ENCODE measurements at places on chromosomes 2 and 18.

- no peak for DNase-seq
Measured at GRCh38 chr18:7116001-7116730, 1.4 kb downstream of the LAMA1 start.

GRCh38 chr2:39488450-39488849 is 51.4 kb upstream of the MAP4K3 start:
- no peak for DNase-seq

GRCh38 chr2:210000464-210001324 is 1.7 kb upstream of the RPE start:
- no peak for DNase-seq

GRCh38 chr18:33076601-33077000 is 303.8 kb upstream of the KLHL14 start:
- no peak for DNase-seq

Measured in RPMI8226 (cell line).